SHP77 (cell line): ENCODE measurements at places on chromosomes 2 and 18.

GRCh38 chr2:11858883-11859282, 112.5 kb downstream of the LPIN1 start:
- DNase-seq = no peak

DNA sequence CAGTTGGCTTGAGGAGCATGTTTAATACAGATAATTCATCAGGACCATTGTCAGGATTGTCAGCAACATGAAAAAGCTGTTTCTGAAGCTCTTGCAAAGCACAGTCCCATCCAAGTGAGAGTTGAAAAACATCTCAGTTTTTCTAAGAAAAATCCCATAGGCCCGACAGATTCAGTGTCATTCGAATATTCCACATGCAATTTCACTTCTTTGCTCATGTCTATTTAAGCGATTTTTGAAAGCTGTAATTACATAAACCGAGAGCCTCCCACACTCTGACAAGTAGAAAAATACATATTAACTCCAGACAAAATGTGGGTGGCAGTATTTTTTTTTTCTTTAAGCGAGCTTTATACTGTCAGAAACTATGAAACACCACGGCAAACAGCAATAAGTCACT, 134.7 kb upstream of the GALNT5 start:
- DNase-seq = no peak

DNA sequence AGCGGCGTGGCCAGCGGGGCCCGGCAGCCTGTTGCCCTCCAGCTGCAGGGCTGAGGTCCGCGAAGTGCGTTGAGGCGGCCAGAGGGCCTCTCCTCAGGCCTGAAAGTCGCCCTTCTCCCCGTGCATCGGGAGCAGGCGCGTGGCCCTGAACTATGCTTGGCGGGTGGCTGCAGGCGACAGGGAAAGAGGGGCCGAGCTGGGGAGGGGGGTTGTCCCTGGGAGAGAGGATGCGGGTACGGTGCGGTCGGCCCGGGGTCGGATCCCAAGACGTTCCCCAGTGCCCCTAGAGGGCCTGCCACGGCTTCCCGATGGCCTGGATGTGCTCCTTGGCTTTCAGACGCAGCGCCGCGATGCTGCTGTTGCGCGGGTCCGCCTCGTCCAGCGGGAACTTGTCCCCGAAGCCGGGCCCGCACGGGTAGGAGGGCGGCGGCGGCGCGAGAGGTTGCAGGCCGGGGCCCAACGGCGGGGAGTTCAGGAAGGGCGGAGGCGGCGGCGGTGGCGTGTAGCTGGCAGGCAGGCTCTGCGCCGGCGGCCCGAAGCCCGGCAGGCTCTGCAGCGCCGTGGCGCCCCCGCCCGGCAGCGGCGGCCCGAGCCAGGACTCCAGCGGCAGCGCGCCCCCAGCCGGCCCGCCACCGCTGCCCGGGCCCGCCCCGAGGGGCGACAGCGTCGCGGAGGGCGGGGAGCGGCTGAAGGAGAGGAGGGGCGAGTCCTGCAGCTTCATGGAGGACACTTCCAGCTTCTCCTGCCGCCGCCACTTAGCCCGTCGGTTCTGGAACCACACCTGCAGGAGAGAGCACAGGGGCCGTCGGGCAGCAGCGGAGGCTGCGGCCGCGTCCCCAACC, 4.3 kb downstream of the RAX start:
- peak; percentile 46 for DNase-seq

DNA sequence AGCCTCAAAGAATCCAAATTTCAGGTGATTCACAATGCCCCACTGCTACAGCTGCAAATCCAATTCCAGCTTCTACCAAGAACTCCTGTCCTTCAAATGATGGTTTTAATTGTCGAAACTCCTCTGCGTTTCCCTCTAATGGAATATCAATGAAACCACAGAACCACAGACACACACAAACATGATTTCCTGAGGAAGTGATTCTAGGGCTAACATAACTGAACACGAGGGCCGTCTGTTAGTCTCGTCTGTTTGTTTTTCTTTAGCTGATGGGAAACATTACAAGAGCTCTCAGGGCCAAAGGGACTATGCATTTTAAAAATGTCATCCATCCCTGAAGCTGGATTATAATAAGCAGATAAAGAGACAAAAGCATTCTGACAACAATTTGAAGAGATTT, 59.4 kb downstream of the RNF152 start:
- DNase-seq = no peak

- no peak for DNase-seq
Measured at GRCh38 chr2:187017438-187017837, 168.5 kb upstream of the ZSWIM2 start.

DNA sequence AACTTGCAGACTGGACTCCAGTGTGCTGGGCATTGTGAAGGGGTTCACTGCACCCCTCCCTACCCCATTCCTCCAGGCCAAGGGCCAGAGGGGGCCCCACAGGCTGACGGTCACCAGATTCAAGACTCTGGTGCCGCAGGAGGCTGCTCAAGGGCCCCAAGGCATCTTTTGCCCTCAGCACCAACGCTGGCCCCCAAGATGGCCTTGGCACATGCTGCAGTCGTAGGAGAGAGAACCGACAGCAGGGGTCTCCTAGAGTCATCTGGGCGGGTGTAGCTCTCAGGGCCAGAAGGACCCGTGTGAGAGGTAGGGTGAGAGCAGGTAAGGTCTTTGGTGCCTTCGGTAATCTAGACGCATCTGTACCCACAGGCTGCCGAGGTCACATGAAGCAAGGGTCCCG, 18.7 kb upstream of the ODC1 start:
- no peak for DNase-seq

DNA sequence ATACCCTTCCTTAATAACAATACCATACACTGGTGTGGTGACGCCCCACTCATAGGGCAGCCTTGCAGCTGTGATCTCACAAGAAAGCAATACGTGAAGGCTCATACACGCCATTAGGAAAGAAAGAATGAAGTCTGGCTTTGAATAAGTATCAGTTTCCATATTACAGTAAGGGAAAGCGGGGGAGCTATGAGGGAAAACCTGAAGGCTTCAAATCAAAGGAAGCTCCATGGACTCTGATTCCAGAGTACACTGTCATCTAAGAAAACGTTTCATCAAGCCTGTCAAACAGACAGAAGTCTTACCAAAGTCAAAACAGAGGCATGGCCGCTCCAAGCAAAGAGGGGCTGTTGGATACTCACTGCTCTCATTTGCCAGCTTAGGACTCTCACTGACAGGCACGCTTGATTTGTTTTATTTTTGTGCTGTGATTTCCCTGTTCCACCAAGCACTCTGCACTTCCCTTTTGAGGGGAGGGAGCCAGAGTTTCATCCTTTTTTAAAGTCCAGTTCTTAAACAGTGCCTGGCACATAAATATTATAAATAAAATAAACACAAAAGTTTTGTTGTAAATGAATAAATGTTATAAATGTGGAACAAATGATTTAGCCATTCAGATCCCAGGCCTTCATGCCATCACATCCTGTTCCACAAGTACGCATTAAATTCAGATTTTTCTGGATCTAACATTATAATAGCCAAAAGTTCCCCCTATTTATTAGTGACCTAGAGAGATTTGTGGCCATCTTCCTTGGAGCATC, 221.2 kb downstream of the PIEZO2 start:
- no peak for DNase-seq
